ENCODE measurements at places on chromosomes 12 and 14. TPM values are rescaled to one million over a fixed set of nuclear protein-coding genes. Genes with fewer than 3 reads are reported as not detected.

The KLRC4 gene
- not detected for total RNA-seq

The KCNA5 gene
- total RNA-seq: 0.58 TPM

The ZFHX2 gene
- 0.87 TPM for total RNA-seq

The CLEC6A gene
- not detected for total RNA-seq

The CTSG gene
- total RNA-seq: 0.89 TPM

GRCh38 chr12:103905730-103906349 is 24.4 kb upstream of the HSP90B1 start:
- no peak for DNase-seq

- no peak for DNase-seq
These were observed 61.5 kb downstream of the KCNMB4 start for GRCh38 chr12:70427611-70428010.

DNA sequence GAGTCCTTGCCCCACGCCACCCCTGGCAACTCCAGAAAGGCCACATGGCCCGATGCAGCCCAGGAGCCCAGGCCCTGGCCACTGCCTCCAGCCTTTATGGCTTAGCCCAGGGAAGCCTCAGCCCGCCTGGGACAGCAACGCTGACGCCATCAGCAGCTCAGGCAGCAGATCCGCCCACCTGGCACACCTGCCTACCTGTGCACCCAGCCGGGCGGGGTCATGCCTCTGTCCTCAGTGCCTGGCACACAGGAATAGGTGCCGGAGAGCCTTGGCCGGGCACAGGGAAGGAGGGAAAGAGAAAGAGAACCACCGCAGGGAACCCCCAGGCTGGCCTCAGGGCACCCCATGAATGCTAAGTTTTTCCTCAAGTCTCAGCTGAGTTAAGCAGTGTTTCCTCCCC is 21.1 kb downstream of the BEGAIN start:
- peak; percentile 70 for DNase-seq

- DNase-seq: no peak
These were observed 215.8 kb downstream of the PCNX1 start for GRCh38 chr14:71122866-71123565.

- DNase-seq: no peak
These were observed 98.1 kb upstream of the LHX5 start for GRCh38 chr12:113569806-113570205.

DNA sequence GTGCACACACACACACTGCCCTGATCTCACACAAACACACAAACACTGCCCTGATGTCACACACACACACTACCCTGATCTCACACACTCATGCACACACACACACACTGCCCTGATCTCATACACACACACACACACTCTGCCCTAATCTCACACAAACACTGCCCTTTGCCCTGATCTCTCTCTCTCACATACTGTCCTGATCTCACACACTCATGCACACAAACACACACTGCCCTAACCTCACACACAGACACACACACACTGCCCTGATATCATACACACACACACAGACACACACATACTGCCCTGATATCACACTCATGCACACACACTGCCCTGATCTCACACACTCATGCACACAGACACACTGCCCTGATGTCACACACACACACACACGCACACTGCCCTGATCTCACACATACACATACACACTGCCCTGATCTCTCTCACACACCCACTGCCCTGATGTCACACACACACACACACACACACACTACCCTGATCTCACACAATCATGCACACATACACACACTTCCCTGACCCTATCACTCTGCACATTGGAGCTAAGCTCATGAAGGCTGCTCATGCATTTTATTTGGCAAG is 97.6 kb upstream of the DIO3 start:
- no peak for DNase-seq

- no peak for DNase-seq
These were observed 606.6 kb downstream of the MED13L start for GRCh38 chr12:115670869-115671268.

DNA sequence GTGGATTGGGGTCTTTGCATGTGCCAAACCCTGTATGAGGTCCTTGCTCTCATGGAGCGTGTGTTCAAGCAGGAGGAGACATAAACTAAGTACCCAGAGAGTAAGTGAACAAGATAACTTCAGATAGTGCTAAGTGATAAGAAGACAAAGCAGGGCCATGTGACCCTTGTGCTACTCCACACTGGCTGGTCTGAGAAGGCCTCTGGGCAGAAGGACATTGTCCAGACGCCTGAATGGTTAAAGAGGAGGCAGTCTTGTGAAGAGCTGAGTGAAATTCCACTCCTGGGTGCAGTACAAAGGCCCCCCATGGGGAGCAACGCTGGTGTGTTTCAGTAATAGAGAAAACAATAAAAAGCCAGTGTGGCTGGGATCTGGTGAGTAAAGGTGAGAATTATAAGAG is 93.3 kb upstream of the RIC8B start:
- no peak for DNase-seq

DNA sequence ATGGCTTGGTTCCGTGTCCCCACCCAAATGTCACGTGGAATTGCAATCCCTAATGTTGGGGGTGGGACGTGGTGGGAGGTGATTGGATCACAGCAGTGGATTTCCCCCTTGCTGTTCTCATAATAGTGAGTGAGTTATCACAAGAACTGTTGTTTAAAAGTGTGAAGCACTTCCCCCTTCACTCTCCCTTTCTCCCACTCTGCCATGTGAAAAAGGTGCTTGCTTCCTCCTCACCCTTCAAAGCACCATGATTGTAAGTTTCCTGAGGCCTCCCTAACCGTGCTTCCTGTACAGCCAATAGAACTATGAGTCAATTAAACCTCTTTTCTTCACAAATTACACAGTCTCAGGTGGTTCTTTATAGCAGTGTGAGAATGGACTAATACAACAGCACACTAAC is 5.3 kb upstream of the CEP128 start:
- no peak for DNase-seq

- no peak for DNase-seq
These were observed 161.1 kb downstream of the SUDS3 start for GRCh38 chr12:118537481-118537917.

Data from stomach (tissue), 19 donors.